ENCODE measurements at places on chromosomes 11 and 22.

DNA sequence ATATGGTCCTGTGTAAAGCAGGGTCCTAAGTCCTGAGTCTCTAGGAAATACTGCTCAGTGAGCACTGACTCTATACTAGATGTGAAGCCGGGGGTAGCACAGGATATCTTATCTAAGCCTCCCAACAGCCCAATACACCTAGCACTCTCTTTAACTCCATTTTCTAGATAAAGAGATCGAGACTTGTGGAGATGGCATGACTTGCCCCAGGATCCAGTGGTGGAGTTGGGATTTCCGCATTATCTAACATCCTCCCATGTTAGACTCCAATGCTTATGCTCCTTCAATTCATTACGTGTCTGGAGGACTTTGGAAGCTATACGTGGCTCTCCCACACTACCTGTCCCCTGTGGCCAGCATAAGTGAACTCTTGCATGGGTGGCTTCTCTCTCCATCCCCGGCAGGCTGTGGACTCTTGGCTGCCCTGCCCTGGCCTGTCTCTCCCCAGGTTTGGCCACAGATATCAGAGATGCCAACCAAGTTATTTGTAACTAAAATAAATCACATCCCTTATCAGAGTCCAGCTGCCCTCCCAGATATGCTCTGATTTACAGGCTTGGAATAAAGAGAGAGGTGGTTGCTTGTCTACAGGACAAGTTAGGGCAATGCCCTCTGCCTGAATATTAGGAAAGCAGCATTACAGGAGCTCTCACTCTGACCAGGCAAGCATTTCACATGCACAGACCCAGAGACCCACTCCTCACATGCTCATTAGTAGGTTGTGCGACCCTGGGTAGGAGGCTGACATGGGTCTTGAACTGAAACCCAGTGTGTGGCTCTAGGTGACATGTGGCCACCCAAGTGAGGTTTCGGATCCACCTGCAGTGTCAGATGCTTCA lies 4.5 kb downstream of the CD44 start:
- no peak for DNase-seq

DNA sequence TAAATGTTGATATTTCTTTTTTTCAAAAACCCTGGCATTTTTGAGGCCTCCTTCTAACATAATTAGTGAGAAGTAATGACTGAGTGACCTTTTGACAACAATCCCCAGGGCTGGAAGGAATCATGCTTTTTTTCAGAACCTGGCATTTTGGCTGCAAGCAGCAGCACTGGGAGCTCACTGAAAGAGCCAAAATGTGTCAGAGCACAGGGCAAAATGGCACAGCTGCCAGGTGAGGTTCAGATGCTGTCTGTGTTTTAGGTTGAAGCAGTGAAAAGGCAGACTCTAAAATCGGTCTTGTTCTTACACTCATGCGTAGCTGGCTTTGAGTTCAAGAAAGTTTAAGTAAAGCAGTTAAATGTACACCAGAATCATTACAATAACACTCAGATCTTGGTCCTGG lies 1063.8 kb downstream of the DLG2 start:
- no peak for DNase-seq

- no peak for DNase-seq
Measured at GRCh38 chr11:69202511-69203221, 46.9 kb downstream of the SMIM38 start.

DNA sequence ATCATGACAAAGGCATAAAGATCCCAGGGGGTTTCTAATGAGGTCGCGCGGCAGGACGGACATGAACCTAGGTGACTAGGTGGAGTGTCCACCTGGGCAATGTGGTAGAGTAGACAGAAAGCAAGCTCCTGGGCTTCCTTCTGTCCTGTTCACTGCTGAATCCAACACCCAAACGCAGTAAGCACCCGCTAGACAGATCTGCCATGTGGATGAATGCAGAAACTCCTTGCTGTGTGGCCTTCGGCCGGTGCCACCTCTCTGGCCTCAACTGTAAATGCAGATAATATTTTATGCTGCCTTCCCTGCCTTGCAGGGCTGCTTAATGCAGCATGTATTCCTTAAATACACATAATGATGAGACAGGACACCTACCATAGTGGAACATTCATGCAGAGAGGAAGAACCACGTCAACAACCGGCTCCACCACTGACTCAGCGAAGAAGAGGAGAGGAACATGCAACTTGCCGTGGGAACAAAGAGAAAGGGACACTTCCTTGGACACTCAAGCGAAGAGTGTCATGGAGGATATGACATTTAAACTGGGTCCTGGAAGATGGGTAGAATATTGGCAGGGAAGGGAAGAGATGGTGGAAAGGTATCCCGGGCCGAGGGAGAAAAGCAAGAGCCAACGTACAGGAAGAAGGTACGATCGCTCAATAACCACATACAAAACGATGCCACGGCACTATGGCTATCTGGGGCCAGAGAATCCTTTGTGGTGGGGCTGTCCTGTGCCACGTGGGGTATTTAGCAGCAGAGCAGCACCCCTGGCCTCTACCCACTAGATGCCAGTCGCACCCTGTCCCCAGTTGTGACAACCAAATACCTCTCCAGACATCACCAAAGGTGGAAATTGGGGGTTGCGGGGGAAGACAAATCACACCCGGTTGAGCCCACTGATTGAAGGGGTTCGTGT lies 30.8 kb downstream of the MYH9 start:
- DNase-seq, result no peak
